ENCODE measurements at places on chromosomes 11 and 22. TPM values are rescaled to one million over a fixed set of nuclear protein-coding genes. Genes with fewer than 3 reads are reported as not detected.

ZNF280B gene
- total RNA-seq: 2.2 TPM

TIMP3 gene
- 876 TPM for total RNA-seq

TRIM48 gene
- not detected for total RNA-seq

NPAS4 gene
- total RNA-seq: not detected

MYBPC3 gene
- not detected for total RNA-seq

HIRA gene
- 34.2 TPM for total RNA-seq

ACER3 gene
- 10.6 TPM for total RNA-seq

PIWIL4 gene
- total RNA-seq: 2.5 TPM

OR4C3 gene
- total RNA-seq: not detected

EXPH5 gene
- 0.09 TPM for total RNA-seq

BIRC3 gene
- 9.0 TPM for total RNA-seq

TAF1D gene
- total RNA-seq: 158 TPM

PLEKHB1 gene
- 1.2 TPM for total RNA-seq

TMPRSS4 gene
- not detected for total RNA-seq

CLDN5 gene
- 0.89 TPM for total RNA-seq

RFPL2 gene
- total RNA-seq: not detected

PSMA1 gene
- total RNA-seq: 153 TPM

ADAMTS8 gene
- total RNA-seq: not detected

ZC3H12C gene
- total RNA-seq: 18.7 TPM

UBQLN3 gene
- not detected for total RNA-seq

PATE2 gene
- total RNA-seq: not detected

CCDC73 gene
- total RNA-seq: not detected

TSGA10IP gene
- not detected for total RNA-seq

NEAT1 gene
- total RNA-seq: 241 TPM

NRXN2 gene
- total RNA-seq: 6.4 TPM

GAL gene
- 0.59 TPM for total RNA-seq

NCF4 gene
- not detected for total RNA-seq

GGTLC3 gene
- total RNA-seq: not detected

SLC22A6 gene
- not detected for total RNA-seq

P2RX3 gene
- total RNA-seq: not detected

SEC14L6 gene
- 0.23 TPM for total RNA-seq

MS4A4A gene
- total RNA-seq: not detected

MYOD1 gene
- total RNA-seq: not detected

ASPHD2 gene
- total RNA-seq: 2.3 TPM

MRGPRX4 gene
- total RNA-seq: not detected

PEX26 gene
- 14.8 TPM for total RNA-seq

GPHA2 gene
- total RNA-seq: not detected

DAGLA gene
- 4.4 TPM for total RNA-seq

ARVCF gene
- total RNA-seq: 8.6 TPM

FAM180B gene
- not detected for total RNA-seq

YWHAH gene
- total RNA-seq: 98.7 TPM

TMEM80 gene
- total RNA-seq: 10.1 TPM

MN1 gene
- 1.8 TPM for total RNA-seq

SSTR3 gene
- total RNA-seq: not detected

KRTAP5-11 gene
- total RNA-seq: not detected

MGAT3 gene
- under 0.01 TPM for total RNA-seq

PANX3 gene
- not detected for total RNA-seq

APOA5 gene
- not detected for total RNA-seq

SAA2 gene
- 0.30 TPM for total RNA-seq

OR9I1 gene
- not detected for total RNA-seq

ABTB2 gene
- 14.2 TPM for total RNA-seq

C1QTNF4 gene
- 0.05 TPM for total RNA-seq

CHRM1 gene
- total RNA-seq: not detected

OTOG gene
- total RNA-seq: not detected

SSH3 gene
- 13.1 TPM for total RNA-seq

Measured in smooth muscle cell of the umbilical artery (primary cell).